SJSA1 (cell line): ENCODE measurements at places on chromosomes 5 and 9.

DNA sequence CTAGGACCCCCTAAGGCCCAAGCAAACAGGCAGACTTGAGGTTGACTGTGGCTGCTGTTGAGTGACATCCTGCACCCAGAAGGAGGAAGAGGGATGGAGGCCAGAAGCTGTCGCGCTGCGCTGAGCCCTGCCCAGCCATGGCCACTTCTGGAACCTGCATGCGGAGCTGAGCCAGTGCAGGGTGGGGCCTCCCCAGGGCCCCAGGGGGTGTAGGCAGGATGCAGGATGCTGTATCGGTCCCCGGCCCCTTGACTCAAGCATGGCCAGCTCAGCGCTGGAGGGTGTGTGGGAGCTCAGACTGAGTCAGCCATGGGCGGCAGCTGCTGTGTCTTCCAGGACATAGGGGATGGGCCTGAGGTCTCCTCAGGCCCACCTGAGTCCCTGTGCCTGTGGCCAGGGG is 26.9 kb downstream of the GLT6D1 start:
- H3K4me1 ChIP-seq: no peaks in the 10 kb centered on the region
- no peak overlapping the region for H3K27ac ChIP-seq
- H3K36me3 ChIP-seq: no peaks in the 10 kb centered on the region
- no peak overlapping the region for H3K4me3 ChIP-seq
- DNase-seq: no peak

DNA sequence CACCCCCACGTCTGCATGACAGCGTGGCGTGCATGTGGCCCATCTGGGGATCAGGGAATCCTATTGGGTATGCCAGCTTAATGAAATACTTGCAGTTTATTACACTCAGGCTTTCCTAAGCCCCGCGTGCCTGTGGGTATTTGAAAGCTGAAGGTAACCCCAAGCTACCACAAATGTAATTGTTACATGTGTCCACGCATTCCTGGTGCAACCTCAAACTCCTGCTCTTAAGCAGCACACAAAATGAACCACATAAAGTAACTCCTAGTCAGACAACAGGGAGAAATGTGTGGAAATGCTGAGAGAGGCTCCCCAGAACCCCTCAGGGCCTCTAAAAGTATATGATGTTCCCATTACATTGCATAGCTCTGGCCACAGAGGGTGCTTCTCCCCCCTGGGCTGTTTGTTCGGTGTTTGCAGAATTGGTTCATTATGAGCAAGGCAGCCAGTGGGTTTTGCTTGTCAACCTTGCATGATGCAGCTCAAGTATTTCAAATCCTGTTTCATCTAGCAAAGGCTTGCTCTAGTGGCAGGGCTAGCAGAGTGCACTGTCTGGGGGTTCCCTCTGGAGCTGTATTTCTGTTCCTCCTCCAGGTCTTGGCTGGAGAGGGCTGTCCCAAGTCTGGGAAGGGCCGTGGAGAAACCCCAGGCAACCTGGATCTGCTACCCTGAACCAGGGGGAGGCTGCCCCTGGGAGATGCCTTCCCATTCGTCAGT is 1.8 kb upstream of the DCANP1 start:
- H3K4me1 ChIP-seq: no peaks in the 10 kb centered on the region
- no peak overlapping the region for H3K27ac ChIP-seq

DNA sequence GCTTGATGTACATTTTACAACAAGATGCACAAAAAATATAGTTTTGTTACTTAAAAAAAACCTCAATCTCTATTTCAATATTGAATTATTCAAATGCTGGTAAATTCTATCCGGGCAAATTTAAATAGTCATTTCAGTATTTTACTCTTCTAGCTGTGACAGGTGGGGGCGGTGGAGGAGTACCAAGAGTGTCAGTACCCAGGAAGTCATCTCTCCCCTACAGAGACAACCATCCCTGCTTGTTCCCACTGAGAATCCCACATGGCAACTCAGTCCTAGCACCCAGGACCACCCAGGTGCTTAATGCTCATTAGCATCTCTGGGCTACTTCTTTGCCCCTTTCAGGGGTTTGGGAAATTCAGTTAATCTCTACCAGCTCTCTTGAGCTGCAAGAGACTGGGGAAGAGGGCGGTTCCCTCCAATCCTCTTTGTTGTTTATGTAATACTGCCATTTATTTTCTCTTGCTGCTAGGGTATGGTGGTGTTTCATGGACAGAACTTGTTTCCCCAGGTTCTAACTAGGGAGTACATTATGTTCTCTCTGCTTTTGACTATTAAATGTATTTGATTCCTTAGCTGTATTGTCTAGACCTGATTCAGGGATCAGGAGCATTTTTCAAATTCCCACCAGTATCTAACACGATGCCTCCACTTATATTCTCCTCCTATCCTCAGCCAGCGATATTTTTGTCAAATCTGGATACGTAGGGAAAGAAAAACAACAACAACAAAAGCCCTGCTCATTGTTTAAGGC is 122.5 kb downstream of the CDH18 start:
- H3K4me3 ChIP-seq: no peak overlapping the region
- no peaks in the 10 kb centered on the region for H3K36me3 ChIP-seq
- no peak for DNase-seq
- H3K27me3 ChIP-seq: no peaks in the 10 kb centered on the region

GRCh38 chr5:68382640-68383039 is 167.1 kb downstream of the PIK3R1 start:
- no peak for DNase-seq
- no peak overlapping the region for H3K27ac ChIP-seq
- H3K36me3 ChIP-seq: no peaks in the 10 kb centered on the region
- no peak overlapping the region for H3K4me3 ChIP-seq
- H3K27me3 ChIP-seq: no peaks in the 10 kb centered on the region

- no peaks in the 10 kb centered on the region for H3K36me3 ChIP-seq
- no peaks in the 10 kb centered on the region for H3K27me3 ChIP-seq
- H3K27ac ChIP-seq: no peak overlapping the region
- no peak for DNase-seq
Measured at GRCh38 chr5:30121043-30121442, 1072.4 kb upstream of the CDH6 start.

- H3K27me3 ChIP-seq: no peaks in the 10 kb centered on the region
- peak overlapping the region; percentile 62 for H3K27ac ChIP-seq
- H3K4me3 ChIP-seq: no peak overlapping the region
- peak; percentile 67 for DNase-seq
Measured at GRCh38 chr9:91245431-91246313, 116.0 kb downstream of the AUH start.

DNA sequence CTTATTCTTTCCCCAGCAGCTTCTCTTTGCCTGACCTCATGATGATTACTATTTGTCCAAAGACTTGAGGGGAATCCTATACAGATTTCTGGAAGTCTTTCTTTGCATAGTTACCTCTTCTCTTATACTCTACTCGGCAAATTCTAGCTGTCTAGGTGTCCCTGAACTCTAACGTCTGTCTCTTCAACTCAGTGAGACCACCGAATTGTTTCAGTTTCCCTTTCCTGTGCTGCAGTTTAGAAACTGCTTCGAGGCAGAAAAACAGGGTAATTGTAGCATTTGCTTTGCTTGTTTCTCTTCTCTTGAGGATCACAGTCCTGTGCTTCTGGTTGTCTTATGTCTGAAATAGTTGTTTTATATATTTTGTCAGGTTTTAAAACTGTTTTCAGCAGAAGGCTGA is 14.8 kb downstream of the LVRN start:
- H3K36me3 ChIP-seq: no peaks in the 10 kb centered on the region
- DNase-seq: peak; percentile 22
- no peaks in the 10 kb centered on the region for H3K27me3 ChIP-seq

- DNase-seq: no peak
- no peak overlapping the region for H3K27ac ChIP-seq
Measured at GRCh38 chr5:119597728-119598298, 31.5 kb upstream of the FAM170A start.

DNA sequence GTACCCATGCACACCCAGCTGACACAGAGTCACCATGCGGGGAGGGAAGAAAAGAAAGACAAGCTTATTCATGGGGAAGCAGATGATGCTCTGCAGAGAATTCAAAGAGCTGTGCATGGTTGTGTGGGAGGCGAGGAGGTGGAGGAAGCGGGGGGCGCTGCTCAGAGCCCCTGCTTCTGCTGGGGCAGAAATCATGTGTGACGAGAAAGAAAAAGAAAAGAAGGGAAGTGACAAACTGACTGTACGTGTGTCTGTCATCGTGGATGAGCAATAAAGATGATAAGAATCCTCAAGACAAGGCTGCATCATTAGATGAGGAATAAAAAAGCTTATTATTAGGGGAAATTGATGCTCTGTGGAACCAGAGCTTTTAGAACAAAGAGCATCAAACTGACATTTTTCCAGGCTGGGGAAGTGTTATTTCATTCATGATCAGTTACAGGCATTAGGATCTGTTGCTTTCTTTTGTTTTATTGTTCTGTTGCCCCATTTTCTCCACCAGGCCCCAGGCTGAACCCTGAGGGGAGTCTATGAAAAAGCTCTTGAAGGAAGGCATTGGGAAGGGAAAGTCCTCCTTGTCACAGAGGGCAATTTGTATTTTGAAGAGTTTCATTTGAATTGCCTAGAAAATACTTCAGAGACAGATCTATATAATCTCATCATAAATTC is 20.3 kb upstream of the SH3RF2 start:
- no peak overlapping the region for H3K27ac ChIP-seq
- no peak for DNase-seq
- H3K4me3 ChIP-seq: no peak overlapping the region
- H3K4me1 ChIP-seq: peaks cover 17% of the 10 kb centered on the region

DNA sequence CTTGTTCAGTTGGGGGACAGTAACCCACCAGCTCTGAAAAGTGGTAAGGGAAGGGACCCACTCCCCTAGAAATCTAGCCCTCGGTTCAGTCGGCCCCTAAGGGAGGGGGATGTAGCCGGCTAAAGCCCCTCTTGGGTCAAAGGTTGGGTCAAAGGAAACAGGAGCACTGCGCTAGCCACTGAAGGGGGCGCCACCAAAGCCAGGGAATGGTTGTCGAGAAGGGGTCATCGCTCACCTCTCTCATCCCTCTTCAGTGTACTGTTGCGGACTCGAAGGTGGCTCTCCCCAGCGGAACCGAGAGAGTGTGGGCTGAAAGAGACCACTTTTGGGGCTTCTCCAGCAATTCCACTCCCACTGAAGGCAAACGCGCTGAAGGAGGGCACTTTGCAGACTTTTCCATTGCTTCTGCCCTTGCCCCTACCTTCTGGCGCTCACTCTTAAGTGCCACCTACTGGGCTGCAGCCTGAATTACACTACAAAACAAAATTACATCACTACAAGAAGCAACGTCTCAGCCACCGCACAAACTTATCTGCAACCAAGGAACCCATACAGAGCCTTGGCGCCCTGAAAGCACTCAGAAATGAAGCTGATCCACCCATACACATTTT is 396.9 kb downstream of the PDE4D start:
- no peaks in the 10 kb centered on the region for H3K36me3 ChIP-seq
- H3K4me3 ChIP-seq: no peak overlapping the region
- H3K4me1 ChIP-seq: no peaks in the 10 kb centered on the region
- no peak for DNase-seq
- no peak overlapping the region for H3K27ac ChIP-seq

- H3K4me1 ChIP-seq: no peaks in the 10 kb centered on the region
- H3K4me3 ChIP-seq: no peak overlapping the region
- H3K27me3 ChIP-seq: no peaks in the 10 kb centered on the region
- H3K36me3 ChIP-seq: no peaks in the 10 kb centered on the region
- no peak overlapping the region for H3K27ac ChIP-seq
- DNase-seq: no peak
Measured at GRCh38 chr5:50889790-50890189, 223.4 kb downstream of the PARP8 start.

DNA sequence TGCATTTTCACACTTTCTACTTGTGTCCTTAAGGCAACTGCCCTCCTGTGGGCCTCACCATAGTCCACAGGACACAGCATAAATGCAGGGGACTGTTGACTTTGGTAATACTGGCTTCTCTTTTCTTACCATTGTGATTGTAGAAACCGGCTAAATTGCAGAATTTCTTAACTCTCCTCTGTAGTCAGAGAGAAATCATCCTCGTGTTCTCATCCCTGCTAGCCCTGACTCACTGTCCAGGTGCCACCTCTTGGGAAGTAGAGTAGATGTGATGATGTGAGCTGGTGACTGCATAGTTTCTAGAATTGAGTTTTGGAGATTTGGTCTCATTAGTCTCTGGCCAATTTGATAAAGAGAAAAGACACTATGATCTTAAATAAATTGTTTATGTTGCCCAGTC is 5.5 kb downstream of the PHF24 start:
- no peak overlapping the region for H3K4me3 ChIP-seq
- no peaks in the 10 kb centered on the region for H3K4me1 ChIP-seq
- DNase-seq: no peak

DNA sequence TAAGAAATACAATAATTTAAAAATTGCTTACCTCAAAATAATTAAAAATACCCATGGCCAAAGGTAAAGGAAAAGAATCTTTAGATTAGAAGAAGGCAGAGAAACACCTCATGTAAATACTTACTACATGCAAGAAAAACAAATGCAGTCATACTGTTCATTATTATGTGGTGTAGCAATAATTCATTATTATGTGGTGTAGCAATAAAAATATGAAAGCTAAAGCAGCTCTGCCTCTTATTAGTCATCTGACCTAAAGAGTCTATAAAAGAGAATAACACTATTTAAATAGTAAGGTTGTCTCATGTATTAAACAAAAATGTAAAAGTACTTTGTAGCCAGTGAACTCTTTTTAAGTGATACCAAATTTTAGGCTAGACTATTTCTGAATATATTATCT is 6.6 kb downstream of the DTWD2 start:
- no peak for DNase-seq
- no peak overlapping the region for H3K27ac ChIP-seq
- H3K27me3 ChIP-seq: no peaks in the 10 kb centered on the region
- peaks cover 7% of the 10 kb centered on the region; the same call in 1 of the 2 replicates for H3K4me1 ChIP-seq

DNA sequence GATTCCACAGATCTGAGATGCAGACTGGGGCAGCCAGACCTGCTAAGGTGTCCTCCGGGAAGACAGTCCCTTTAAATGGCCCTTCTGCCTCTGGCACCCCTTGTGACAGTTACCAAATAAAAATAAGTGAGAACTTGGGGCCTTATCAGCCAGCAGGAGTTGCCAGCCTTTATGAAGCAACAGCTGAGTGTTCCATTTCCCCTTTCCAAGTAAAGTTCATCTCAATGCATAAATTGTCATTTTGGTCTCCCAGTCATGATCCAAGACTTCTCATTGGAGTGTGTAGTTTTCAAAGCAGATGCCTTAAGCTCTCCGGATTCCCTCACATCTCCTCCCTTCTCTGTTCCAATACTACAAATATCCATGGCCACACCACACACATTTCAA is 4.1 kb downstream of the PTCH1 start:
- DNase-seq: no peak
- H3K4me3 ChIP-seq: peak overlapping the region; percentile 76
- H3K4me1 ChIP-seq: peaks cover 36% of the 10 kb centered on the region
- H3K36me3 ChIP-seq: peaks cover 56% of the 10 kb centered on the region
- no peaks in the 10 kb centered on the region for H3K27me3 ChIP-seq
- peak overlapping the region; percentile 90 for H3K27ac ChIP-seq

GRCh38 chr5:178467568-178468195 is 122.5 kb downstream of the COL23A1 start:
- no peaks in the 10 kb centered on the region for H3K4me1 ChIP-seq
- H3K4me3 ChIP-seq: no peak overlapping the region
- H3K27ac ChIP-seq: no peak overlapping the region
- no peaks in the 10 kb centered on the region for H3K36me3 ChIP-seq
- peak; percentile 31 for DNase-seq

GRCh38 chr5:16457451-16457850 is 8.1 kb downstream of the ZNF622 start:
- H3K4me3 ChIP-seq: no peak overlapping the region
- peaks cover 27% of the 10 kb centered on the region for H3K4me1 ChIP-seq
- peaks cover 92% of the 10 kb centered on the region for H3K36me3 ChIP-seq
- no peak overlapping the region for H3K27ac ChIP-seq
- no peaks in the 10 kb centered on the region for H3K27me3 ChIP-seq
